ENCODE measurements at places on chromosomes 13 and 19.

- DNase-seq = no peak
Measured at GRCh38 chr13:106488076-106488475, 47.4 kb downstream of the EFNB2 start.

- no peak for DNase-seq
Measured at GRCh38 chr19:44718441-44719261, 19.7 kb downstream of the CEACAM16 start.

DNA sequence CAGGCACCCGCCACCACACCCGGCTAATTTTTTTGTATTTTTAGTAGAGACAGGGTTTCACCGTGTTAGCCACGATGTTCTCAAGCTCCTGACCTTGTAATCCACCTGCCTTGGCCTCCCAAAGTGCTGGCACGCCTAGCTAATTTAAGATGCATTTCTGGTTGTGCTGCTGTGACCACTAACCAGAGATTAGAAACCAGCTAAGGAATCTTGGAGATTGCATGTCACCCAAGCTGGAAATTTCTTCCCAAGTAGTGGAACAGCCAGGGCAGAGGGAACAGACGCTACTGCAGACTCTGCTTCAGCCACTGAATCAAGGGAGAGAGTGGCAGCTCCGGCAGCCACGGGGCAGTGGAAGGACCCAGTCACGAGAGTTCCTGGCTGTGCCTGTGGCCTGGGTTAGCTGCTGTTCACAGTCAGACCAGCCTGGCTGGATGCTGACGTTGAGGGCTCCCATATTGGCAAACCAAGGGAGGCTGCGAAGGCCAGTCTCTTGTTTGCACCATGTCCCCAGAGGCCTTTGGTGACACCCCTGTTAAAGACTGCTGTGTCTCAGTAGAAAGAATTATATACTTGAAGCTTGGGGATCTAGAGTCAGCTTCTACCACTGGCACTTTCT is 7.9 kb downstream of the TPM4 start:
- DNase-seq = no peak

- no peak for DNase-seq
Measured at GRCh38 chr13:49494645-49495044, 1.1 kb upstream of the PHF11 start.

- no peak for DNase-seq
Measured at GRCh38 chr13:44523146-44524015, 52.7 kb downstream of the TSC22D1 start.

GRCh38 chr13:60090574-60090973 is 73.2 kb downstream of the DIAPH3 start:
- DNase-seq = no peak

DNA sequence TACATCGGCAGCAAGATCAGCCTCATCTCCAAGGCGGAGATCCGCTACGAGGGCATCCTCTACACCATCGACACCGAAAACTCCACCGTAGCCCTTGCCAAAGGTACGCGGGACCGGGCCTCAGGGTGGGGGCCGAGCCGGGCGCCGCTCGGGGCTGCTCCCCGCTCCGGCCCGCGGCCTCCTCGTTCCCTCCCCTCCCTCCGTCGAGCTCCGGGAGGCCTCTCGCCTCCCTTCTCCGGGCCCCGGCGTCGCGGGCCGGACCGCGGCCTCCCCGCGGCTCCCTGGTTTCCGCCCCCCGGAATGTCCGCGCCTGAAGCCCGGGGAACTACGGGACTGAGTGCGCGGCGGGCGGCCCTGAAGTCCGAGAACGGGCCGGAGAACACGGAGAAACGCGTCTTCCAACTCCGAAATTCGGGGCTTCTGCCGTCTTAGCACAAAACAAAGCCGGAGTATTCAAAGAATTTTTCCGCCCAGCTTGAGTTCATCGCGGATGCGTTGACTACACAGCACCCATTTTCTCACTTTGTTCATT is 423 bp downstream of the LSM14A start:
- DNase-seq = no peak

DNA sequence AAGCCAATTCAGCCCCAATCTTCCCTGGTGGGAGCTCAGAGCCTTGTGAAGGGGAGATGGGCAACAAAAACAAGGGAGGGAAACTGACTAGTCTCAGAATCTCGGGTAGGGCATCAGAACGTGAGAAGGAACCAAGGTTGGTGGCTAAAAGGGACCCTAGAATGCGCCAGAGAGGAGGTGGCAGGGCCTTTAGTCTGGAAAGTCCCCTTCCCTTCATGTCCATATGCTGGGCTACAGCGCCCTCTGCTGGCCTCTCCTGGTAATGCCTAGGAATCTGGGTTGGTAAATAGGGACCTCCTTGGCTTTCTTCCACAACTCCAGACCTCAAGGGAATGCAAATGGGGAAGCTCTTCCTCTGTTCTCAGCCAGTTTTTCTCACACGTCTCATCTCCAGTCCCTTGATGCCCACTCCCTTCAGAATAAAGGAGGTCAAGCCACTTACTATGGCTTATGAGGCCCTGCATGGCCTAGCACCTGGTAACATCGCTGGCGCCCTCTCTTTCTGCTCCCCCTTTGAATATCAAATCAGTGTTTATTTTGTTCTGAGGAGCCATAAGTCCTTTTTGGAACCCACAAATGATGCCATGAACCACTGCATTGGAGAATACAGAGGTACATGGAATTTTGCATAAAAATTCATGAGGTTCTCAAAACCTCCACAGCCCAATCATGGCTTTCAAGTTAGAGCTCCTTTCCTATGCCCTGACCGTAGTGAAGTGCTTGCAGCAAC is 1.4 kb upstream of the CCDC97 start:
- DNase-seq = peak; percentile 64

DNA sequence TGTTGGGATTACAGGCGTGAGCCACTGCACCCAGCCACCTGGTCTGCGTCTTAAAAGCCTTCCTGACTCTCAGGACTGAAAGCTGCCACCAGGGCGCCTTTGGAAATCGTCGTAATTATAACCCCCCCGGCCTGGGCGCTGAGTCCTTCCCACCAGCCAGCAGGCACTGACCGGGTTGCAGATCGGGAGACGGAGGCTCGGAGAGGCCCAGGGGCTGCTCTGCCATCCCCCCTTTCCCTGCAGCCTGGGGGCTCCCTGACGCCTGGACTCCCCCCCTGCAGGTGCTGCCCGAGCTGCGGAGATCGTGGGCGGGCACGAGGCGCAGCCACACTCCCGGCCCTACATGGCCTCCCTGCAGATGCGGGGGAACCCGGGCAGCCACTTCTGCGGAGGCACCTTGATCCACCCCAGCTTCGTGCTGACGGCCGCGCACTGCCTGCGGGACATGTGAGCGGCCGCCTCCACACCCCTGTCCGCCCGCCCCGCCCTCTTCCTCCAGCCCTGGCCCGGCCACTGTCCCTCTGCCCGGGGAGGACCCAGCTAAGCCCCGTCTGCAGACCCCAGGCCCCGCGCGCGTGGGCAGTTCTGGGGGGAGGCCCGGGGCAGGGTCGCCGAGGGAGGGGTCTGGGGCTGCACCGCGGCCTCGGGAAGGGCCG is 2.5 kb downstream of the PRTN3 start:
- DNase-seq = no peak

DNA sequence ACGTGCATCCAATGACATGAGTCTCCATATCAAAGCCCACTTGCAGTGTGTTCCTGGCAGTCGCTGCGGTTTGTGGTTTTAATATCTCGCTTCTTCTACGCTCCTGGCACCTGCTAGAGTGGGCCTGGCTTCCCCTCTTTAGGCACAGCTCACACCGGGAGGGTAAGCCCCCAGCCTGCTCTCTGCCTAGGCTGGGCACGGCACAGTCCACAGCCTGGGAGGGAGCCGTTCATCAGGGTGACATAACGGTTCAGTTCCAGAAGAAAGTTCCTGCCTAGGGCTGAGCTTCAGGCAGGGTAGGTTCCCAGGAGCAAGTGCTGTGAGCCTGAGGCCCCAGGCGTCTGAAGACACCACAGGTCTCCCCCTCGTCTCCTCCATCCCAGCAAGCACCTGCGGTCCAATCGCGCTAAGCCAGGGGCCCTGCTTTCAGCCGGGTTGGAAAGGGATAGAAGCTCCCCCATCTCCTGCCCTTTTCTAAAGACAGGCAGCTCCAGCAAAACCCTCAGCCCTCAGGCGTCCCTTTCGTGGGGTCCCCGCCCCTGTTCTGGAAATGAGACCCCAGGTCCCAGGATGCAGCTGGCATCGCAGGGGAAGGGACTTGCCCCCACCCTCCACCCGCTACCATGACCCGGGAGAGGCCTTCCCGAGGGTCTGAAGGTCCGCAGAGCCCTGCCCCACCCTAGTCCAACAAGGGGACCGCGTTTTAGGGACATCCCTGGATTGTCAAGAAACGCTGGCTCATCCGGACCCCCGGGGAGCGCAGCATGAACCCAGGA is 121.6 kb upstream of the ZNF507 start:
- DNase-seq = no peak

GRCh38 chr19:7152568-7152967 is 83.1 kb downstream of the ZNF557 start:
- DNase-seq = no peak

- DNase-seq = no peak
Measured at GRCh38 chr13:36712770-36713169, 39.0 kb downstream of the SERTM1 start.

DNA sequence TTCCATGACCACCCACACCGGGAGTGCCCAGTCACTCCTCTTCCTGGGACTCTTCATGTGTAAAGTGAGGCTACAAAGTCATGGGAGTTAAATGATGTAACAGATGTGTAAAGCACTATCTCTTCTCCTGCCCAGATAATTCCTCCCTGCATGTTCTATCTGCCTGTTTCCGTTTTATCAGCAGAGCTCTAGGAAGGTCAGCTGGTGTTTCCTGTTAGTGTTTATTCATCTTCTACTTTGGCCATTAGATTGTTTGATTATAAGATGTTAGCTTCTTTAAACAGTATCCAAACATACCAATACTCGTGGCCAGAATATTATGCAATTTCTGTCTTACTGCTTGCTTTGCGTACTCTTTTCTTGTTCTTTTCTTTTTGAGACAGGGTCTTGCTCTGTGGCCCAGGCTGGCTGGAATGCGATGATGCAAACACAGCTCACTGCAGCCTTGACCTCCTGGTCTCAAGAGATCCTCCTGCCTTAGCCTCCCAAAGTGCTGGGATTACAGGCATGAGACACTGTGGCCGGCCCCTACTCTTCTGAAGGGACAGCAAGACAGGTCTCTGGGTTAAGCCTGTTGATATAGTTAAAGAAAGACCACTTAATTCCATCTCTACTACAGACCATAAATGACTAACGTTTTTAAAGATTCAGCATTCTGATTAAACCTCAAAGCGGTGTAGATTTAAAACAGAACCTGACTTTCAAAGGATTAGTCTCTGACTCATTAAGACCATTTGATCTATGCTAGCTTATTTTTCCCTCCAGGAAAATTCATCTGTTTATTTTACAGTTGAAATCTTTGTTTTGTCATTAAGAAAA is 97.4 kb upstream of the AKAP11 start:
- DNase-seq = no peak

GRCh38 chr13:25570185-25570584 is 198.4 kb downstream of the ATP8A2 start:
- no peak for DNase-seq

GRCh38 chr13:52812941-52813340 is 35.5 kb downstream of the PCDH8 start:
- no peak for DNase-seq

- DNase-seq = no peak
Measured at GRCh38 chr13:20415694-20416107, 110.0 kb downstream of the CRYL1 start.

- no peak for DNase-seq
Measured at GRCh38 chr13:59584761-59585670, 578.7 kb downstream of the DIAPH3 start.

DNA sequence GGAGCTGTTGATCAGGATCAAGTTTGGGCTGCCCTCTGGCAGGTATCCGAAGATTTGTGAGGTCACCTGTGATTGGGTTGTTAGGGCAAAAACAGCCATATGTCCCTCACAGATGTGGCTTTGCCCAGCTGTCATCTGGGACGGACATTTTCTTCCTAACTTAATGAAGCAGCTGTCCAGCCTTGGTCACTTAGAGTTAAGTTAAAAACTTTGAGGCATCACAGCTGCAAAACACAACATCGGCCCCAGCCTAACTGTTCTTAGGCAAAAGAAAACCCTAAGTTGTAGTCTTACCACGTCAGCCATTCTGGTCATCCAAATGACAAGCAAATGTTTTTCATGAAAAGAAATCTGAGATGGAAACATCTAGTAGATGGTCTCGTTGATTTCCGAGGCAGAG is 318.4 kb downstream of the DCLK1 start:
- no peak for DNase-seq

DNA sequence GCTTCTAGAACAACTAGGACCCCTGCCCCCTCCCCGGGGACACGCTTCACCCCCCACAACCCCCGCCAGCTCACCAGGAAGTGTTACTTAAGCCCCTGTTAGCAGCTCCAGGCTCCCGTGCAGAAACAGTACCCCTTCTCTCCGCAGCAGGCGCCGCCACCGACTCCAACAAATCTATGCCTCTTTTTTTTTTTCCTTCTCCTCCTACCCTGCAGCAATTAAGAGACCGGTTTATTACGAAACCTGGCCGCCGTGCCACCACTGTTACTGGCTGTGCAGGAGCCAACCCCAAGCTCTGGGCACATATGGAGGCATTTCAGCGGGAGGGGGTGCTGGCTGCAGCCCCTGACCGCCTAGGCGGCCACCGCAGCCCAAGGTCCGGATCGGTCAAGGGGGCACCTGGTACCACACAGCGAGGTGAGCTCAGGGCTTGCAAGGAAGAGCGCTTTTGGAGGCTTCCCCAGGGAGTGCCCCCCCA is 2.4 kb downstream of the GADD45B start:
- DNase-seq = peak; percentile 68

- no peak for DNase-seq
Measured at GRCh38 chr19:6861683-6862286, 25.6 kb upstream of the ADGRE1 start.

- DNase-seq = peak; percentile 23
Measured at GRCh38 chr19:50649433-50650391, at the start of gene C19orf81. C19orf81 (plus strand) TSS chr19:50649445; CDS start chr19:50649445, 0 bp downstream.

DNA sequence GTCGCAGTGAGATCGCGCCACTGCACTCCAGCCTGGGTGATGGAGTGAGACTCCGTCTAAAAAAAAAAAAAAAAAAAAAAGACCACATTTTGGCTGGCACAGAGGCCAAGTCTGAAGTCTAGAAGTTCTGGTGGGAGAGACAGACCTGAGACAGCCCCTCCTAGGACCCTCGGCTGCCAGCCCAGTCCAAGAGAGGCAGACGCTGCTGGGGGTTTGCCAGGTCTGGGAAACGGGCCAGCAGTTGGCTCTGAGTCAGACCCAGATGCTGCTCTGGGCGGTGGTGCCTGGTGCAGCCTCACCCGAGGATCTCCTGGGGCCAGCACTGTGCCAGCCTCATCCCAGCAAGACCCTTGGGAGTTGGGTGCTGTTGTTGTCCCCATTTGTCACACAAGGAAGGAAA is 5.8 kb downstream of the FCHO1 start:
- peak; percentile 80 for DNase-seq

GRCh38 chr19:4676955-4677731 is 7.0 kb upstream of the MYDGF start:
- no peak for DNase-seq

GRCh38 chr13:20349564-20350381 is 117.7 kb upstream of the GJB6 start:
- DNase-seq = no peak

All from NCI-H2171 (cell line).